Panc1 (cell line): ENCODE measurements at places on chromosomes 16 and 17.

- no peak for DNase-seq
These were observed 255.9 kb downstream of the CEP112 start for GRCh38 chr17:65936013-65936412.

DNA sequence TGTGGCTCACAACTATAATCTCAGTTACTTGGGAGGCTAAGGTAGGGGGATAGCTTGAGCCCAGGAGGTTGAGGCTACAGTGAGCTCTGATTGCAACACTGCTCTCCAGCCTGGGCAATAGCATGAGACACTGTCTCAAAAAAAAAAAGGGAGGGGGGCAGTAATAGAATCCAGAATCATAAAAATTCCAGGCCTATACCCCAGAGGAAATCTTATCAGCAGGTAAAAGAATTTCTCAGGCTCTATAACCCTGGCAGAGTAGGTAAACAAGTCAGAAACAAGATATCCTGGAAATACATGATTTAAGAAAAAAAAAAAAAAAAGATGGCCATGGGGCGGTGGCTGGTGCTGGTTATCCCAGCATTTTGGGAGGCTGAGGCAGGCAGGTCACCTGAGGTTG lies 12.9 kb downstream of the SPAG9 start:
- DNase-seq: no peak

DNA sequence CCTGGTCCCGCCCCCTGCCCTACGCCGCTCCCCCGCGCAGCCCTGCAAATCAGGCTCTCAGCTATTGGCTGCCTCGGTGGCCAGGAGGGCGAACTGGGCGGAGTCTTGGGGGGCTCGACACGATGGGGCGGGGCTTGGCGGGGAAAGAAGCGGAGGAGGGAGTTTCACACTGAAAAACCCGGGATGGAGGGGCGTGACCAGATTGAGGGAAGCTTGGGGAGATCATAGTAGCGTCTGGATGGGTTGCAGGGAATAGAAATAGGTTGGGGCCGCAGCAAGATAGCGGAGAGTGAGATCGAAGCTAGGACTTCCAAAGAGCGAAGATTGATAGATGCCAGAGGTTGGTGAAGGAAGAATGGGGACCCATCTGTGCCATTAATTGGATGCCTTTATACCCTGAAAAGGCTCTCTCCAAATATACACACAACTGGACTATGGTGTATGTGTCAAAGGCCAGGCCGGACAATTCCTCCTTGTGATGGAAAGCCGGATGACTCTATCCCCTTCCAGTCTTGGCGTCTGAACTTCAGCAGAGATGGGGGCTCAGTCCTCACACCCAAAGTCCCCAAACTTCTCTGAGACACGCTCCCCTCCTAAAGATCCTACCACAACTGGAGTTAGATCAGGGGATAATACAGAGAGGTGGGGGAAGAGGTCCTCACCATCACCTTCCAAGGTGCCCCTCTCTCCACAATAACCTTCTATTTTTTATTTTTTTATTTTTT lies 376 bp upstream of the STAC2 start:
- no peak for DNase-seq

GRCh38 chr17:82217120-82217529 lies 4.5 kb upstream of the CCDC57 start:
- DNase-seq: no peak

DNA sequence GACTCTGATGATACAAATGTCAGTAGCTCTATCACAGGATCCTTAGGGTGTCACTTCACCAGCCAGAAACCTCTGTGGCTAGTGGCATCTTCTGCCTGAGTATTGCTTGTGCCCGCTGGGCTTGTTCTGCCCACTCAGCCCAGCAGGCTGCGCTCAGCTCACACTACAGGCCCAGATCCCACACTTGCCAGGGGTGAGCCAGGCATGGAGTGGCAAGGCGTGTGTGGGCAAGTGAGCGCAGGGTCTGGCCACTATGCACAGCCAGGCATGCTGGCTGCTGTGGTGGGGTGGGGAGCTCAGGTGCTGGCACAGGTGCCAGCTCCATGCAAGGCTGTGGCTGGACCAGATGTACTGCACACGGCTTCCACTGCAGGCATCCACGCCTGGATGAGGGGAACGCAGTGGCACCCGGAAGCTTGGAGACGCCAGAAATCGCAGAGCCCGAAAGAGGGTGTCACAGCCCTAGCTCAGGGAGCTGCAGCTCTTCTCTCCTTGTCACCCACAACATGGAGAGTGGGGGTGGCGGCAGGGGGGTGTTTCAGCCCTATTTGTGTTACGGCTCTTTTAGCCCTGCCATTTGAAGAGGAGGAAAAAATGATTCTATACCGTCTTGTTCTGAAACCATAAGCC lies 10.2 kb downstream of the CFAP97D1 start:
- no peak for DNase-seq

- no peak for DNase-seq
These were observed at the start of gene ARL5C for GRCh38 chr17:39165841-39166349. Gene ARL5C (minus strand): TSS chr17:39166161. CDS start chr17:39165760, 401 bp downstream.

DNA sequence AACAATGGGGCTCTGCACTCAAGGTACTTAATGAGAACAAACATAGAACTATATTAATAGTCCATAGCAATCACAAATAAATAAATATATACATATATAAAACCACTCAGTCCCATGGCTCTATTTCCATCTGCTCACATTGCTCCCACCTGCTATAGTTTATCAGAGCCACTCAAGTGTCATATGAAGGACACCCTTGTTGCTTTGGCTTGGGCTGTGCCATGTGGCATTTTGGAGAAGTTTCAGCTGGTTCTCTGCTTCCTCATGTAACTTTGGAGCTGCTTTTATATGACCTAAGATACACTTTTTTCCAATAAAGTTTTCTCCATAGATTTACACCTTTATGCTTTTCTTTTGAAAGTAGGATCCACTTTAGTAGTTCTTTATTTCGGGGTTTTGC lies 126.4 kb downstream of the KCNJ2 start:
- DNase-seq: no peak

DNA sequence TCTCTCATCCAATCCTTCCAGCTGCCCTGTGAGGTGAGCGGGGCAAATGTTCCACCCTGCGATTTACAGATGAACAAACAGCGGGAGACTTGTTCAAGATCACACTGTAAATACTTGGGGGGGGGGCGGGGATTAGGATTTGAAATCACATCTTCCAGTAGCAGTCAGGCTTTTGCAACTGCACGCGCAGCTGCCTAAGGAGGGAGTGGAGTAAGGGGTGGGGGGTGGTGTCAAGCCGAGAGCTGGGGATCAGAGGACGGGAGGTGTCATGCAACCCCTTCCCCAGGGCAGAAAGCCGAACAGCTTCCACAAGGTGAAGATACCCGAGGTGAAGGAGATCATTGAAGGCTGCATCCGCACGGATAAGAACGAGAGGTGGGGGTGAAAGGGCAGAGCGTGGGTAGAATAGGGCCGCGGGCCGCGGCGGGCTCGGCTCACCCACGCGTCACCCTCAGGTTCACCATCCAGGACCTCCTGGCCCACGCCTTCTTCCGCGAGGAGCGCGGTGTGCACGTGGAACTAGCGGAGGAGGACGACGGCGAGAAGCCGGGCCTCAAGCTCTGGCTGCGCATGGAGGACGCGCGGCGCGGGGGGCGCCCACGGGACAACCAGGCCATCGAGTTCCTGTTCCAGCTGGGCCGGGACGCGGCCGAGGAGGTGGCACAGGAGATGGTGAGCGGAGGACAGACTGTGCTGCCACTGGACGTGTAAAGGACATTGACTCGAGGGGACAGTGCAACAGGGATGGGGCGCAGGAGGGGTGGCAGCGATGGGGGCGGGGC lies 4.6 kb downstream of the WNK4 start:
- DNase-seq: no peak

DNA sequence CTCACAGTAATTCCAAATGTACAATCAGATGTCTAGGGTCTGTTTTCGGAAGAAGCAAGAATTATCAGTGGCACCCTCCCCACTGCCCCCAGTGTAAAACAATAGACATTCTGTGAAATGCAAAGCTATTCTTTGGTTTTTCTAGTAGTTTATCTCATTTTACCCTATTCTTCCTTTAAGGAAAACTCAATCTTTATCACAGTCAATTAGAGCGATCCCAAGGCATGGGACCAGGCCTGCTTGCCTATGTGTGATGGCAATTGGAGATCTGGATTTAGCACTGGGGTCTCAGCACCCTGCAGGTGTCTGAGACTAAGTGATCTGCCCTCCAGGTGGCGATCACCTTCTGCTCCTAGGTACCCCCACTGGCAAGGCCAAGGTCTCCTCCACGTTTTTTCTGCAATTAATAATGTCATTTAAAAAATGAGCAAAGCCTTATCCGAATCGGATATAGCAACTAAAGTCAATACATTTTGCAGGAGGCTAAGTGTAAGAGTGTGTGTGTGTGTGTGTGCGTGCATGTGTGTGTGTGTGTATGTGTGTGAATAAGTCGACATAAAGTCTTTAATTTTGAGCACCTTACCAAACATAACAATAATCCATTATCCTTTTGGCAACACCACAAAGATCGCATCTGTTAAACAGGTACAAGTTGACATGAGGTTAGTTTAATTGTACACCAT lies 59.7 kb downstream of the HLF start:
- DNase-seq: no peak

DNA sequence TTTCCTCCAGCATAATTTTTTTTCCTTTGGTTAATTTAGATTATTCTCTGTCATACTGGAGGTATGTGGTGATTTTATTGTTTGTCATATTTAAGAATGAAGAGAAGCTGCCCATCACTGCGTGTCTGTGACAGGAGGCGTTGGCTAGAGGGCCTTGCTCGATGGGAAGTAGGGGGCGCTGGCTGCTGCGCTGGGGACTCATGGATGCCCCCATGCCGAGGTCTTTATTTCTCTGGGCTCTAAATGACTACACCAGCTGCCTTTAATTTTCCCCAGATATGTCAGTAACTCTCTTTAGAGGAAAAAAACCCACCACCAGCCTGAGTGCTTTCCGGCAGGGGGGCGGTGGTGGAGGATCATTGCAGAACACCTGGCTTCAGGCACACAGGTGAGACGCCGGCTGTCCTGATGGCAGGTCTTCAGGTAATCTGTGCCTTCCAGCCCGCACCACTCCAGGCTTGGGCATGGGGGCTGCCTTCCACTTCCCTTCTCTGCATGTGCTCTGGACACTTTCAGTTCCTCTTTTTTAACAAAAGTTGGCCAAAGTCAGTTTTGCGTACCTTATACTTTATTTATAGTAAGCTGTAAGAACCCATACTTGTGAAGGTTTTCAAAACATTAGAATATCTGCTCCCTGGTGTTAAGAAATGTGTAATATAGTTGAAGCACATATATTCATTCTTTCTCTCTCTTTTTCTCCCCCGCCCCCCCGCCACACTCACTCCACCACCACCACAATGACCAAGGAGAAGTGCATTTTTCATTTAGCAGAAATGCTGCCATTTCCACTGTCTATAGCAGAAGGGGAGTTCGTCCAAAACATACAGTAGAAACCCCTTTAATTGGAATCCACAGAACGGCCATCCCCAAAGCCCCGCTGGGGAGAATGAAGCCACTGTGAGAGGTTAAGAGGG lies 192.7 kb downstream of the RPTOR start:
- no peak for DNase-seq

DNA sequence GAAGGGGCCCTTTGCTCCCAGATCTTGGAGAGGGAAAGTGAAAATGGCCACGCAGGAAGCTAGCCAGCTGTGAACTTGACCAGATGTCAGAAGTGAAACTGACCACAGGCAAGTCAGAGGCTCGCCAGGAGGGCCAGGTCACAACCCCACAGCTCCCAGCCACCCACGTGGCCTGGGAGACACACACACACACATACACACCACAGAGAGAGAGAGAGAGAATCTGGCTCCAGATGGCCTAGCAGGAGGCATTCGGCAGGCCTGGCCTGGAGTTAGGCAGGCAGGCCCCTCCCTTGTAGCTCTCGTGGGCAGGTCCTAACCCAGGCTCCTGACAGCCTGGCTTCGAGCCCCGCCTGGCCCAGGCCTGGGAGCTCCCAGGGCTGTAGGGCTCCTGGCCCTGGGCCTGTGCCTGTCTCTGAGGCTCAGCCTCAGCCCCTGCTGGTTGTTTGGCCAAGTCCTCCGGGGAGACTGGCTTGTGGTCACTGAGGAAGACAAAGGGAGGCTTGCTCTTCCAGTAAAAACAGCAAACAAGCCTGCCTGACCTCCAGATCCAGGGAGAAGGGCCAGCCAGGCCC lies 20.2 kb downstream of the NGFR start:
- DNase-seq: no peak

- DNase-seq: no peak
These were observed 10.3 kb upstream of the CEP20 start for GRCh38 chr16:15898654-15899053.

GRCh38 chr17:29111816-29112499 lies 68.2 kb downstream of the MYO18A start:
- no peak for DNase-seq

DNA sequence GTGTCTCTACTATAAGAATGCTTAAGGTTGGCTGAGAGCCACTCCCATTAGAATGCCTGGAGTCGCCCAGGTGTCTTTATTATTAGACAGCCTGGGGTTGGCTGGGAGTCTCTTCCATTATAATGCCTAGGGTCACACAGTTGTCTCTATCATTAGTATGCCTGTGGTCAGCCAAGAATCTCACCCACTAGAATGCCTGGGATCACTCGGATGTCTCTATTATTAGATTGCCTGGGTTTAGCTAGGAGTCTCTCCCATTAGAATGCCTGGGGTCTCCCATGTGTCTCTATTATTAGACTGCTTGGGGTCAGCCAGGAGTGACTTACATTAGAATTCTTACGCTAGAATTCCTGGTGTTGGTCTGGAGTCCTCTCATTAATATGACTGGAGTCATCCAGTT lies 2255.3 kb downstream of the TP53TG3F start:
- no peak for DNase-seq

- DNase-seq: no peak
These were observed 3.3 kb downstream of the AXIN1 start for GRCh38 chr16:349211-349610.

DNA sequence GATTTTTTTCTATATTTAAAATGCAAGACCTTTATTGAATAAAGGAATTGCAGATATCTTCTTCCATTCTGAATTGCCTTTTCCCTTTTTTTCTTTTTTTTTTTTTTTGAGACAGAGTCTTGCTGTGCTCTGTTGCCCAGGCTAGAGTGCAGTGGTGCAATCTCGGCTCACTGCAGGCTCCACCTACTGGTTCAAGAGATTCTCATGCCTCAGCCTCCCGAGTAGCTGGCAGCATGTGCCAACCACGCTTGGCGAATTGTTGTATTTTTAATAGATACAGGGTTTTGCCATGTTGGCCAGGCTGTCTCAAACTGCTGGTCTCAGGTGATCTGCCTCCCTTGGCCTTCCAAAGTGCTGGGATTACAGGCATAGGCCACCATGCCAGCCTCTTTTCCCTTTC lies 151.5 kb downstream of the CEP112 start:
- no peak for DNase-seq

- no peak for DNase-seq
These were observed 23.8 kb upstream of the EIF1 start for GRCh38 chr17:41664587-41665565.

DNA sequence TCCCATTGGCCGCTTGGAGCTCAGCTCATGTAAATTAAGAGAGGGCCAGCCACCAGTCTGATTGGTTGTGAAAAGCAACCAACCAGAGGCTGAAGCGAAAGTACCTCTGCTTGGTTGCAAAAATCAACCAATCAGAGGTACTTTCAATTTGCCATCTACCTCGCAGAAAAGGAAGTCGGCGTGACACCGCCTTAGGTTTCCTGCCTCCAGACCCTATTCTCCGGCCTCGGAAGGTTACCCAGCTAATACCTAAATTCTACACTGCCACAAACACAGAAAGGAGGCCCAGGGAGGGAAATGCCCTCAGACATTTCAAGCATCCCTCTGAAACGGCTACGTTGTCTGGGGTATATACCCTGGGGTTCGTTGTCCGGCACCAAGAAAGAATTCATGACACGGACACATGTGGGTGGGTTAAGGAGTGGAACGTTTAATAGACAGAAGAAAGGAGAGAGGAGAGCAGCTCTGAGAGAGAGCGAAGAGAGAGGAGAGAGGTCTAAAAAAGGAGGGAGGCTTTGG lies 481.3 kb downstream of the TMEM114 start:
- no peak for DNase-seq

- DNase-seq: no peak
These were observed 953 bp upstream of the NSMCE1 start for GRCh38 chr16:27269300-27270150.
